ENCODE measurements at places on chromosomes 3 and 15.

DNA sequence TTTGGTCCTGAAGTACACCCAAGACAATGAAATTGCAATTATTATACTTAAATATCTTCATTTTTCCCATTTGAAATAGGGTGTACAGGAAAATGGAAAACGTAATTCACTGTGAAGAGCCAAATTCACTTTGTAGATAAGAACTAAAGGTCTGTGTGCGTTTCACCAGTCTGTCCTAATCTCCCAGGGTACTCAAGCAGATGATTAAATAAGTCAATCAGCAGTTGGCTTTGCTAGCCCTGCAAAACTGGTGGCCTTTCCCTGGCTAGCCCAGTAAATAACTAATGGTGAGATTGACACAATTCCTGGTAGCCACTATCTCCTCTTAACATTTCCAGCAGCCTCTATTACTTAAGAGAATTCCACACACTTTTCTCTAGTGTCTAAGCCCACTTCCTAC is 389.3 kb downstream of the TBL1XR1 start:
- no peak for DNase-seq

- DNase-seq, result peak; percentile 14
These were observed 681 bp downstream of the PIK3CB start for GRCh38 chr3:138833899-138834595.

GRCh38 chr15:93291380-93291779 is 202.4 kb upstream of the RGMA start:
- DNase-seq, result no peak

GRCh38 chr15:60214201-60214600 is 183.6 kb downstream of the ANXA2 start:
- DNase-seq, result no peak

- DNase-seq, result no peak
These were observed 11.1 kb downstream of the ISG20 start for GRCh38 chr15:88649753-88650551.

DNA sequence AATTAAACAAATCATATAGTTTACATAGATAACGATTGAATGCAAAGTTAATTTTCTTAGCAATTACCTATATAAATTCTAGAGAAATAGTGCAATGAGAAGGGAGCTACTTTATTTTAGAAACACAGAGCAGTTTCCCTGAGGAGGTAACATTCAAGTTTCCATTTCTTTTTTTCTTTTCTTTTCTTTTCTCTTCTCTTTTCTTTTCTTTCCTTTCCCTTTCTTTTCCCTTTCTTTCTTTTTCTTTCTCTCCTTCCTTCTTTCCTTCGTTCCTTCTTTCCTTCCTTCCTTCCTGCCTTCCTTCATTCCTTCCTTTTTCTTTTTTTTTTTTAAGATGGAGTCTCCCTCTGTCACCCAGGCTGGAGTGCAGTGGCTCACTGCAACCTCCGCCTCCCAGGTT is 417.3 kb downstream of the NLGN1 start:
- DNase-seq, result no peak

DNA sequence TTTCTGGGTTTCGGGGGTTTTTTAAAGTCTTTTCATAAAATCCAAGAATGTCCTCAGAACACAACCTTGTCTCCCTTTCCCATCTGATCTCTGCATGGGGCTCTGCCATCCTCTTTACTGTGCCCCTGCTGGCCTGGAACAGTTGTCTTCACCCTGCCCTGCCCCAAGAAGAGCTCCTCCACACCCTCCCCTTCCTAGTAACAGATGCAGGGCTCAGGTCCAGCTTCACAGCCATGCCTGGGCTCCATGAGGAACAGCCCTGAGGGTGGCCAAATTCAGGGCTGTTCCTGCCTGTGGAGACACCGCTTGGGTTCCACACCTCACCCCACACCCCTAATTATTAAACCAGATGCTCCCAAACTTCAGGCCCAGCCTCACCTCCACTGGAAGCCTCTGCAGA is 12.9 kb upstream of the ULK3 start:
- DNase-seq, result no peak

DNA sequence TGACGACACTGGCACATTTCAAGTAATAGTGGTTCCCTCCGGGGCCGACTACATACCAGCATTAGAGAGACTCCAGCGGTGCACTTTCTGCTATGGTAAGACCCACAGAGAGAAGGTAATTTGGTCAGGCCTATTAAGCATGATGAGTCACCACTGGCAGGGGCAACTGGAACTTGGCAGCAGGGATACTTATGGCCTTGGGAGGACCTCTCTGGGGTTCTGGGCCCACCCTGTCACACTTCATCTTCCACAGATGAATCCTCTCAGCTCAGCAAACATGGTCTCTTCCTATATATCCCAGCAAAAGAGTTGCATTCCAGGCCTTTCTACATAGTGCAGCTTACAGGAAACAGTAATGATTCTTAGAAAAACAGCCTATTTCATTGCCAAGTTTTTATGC is 88.0 kb downstream of the PIK3R4 start:
- no peak for DNase-seq

DNA sequence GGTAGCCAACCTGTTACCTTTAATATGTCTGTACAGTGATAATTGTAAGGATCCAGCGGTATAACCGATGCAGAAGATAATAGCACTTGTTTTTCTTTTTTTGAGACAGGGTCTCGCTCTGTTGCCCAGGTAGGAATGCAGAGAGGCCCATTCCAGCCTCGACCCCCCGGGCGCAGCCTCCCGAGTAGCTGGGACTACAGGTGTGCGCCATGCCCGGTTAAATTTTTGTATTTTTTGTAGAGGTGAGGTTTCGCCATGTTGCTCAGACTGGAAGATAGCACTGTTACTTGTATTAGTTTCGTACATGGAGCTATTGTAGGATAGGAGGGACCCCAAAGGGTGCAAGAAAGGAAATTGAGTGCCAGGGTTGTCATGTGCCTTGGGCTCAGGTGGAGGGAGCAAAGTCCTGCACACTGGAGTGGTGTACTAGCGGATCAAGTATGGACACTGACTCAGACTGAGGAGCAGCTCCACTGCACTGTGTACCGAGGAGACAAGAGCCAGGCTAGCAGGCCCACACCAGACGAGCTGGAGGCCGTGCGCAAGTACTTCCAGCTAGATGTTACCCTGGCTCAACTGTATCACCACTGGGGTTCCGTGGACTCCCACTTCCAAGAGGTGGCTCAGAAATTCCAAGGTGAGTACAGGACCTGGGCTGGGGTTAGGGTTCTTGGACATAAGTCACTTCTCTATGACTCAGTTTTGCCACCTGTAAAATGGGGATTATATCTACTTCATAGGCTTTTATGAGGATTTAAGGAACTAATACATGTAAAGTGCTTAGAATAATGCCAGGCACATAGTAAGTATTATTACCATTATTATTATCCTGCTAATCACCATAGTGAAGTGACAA is 1.0 kb downstream of the OGG1 start:
- no peak for DNase-seq

GRCh38 chr3:58874795-58875194 is 175.0 kb downstream of the CFAP20DC start:
- no peak for DNase-seq

GRCh38 chr3:113832477-113833164 is 6.0 kb upstream of the GRAMD1C start:
- no peak for DNase-seq

- DNase-seq, result no peak
These were observed 135.4 kb upstream of the CBLB start for GRCh38 chr3:106004137-106004681.

- no peak for DNase-seq
These were observed 17.5 kb downstream of the MYO5C start for GRCh38 chr15:52278135-52278534.

- DNase-seq, result no peak
These were observed 70.2 kb upstream of the WNT7A start for GRCh38 chr3:13950042-13950441.

- DNase-seq, result no peak
These were observed 76.3 kb downstream of the SUCNR1 start for GRCh38 chr3:151949706-151950105.

DNA sequence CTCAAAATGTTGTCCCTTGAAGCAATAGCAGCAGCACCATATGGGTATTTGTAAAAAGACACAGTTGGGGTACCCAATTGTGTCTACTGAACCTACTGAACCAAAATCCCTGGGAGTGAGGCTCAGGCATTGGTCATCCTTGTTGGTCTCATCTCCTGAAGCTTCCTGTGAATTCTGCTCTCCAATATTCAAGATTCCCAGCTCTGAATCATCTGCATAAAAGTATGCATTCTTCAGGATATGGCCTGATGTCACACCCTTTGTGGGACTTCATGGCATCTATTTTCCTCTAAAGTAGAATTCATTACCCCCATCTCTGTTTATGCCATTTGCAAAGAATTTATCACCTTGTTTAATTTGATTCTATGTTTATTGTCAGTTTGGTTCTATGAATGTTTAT is 13.3 kb upstream of the PTX3 start:
- no peak for DNase-seq

DNA sequence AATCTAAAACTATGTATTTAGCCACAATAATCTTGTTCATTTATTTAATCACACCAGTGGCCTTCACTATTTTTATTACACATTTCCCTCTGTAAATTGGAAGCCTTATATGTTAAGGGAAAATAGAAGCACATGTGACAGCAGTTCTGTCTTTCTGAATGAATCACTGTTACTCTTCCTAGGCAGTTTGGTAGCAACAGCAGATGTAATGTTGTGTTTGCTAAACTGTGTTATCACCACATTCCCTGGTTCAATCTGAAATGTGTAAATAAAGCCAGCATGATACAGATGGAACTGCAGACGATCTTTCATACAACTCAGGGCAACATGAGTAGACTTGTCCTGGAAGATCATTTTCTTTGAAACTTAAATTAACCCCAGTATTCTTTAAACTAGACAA is 220.1 kb downstream of the MCTP2 start:
- no peak for DNase-seq

- DNase-seq, result no peak
These were observed 13.7 kb upstream of the SEMA3B start for GRCh38 chr3:50255251-50255615.

- DNase-seq, result no peak
These were observed 631 bp upstream of the CNBP start for GRCh38 chr3:129184396-129184657.

DNA sequence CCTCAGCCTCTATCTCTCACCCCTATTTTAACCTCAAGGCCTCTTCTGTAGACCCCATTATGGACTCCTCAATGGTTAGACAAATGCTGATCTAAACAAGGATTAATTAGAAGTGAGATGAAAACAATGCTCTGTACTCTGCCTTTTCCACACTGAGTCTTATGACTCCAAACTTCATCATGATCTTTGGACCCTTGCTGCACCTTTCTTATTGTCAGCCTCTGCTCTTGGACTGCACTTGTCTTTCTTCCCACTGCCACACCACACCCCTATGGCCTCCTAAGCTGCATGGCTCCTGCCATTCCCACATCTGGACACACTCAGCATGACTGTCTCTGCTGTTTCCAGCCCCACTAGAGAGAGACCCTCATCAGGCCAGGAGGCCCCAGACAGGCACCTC is 348.2 kb downstream of the RORA start:
- DNase-seq, result no peak

GRCh38 chr15:101445562-101446517 is 43.7 kb downstream of the PCSK6 start:
- DNase-seq, result no peak

- DNase-seq, result no peak
These were observed 4.1 kb downstream of the TF start for GRCh38 chr3:133750259-133750656.

DNA sequence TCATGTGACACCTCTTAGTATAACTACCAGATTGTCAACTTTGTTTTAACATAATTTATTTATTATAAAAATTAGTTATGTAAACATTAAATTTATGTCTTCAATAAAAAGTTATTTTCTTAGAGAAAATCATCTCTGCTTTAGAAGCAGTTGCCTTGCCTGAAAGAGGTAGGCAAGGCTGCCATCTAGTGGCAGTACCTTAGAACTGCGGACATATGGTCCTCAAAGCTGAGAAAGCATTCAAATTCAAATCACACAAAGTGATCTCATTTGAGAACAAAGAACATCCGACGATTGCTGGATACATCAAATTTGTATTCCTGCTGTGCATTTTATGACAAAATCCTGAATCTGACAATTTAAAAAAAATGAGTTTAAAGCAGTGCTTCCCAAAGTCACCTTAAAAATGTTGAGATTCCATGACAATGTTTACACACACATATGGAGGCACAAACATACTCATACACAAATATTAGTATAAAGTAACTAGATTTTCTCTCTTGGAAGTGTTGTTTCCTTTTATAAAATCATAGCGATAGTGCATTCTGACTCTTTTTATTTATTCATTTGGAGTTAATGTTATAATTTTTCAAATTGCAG is 617.4 kb downstream of the CADM2 start:
- DNase-seq, result peak; percentile 2

DNA sequence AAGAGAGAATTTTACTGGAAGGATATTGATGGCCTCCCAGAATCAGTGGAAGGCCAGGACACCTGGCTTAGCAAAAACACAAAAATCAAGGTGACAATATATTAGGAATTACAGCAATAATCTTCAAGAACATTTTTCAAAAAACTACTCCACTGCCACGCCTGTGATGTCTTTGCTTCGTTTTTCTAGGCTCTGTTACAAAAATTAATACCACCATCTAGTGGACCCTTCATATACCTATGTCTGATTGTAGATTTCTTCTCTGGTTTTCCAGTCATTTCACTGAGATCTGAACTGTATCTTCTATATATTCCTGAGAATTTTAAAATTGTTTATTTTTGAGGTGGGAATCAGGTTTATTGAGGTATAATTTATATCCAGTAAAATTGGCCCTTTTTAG is 5.6 kb upstream of the SLC33A1 start:
- DNase-seq, result no peak

GRCh38 chr3:172704001-172704400 is 6.9 kb downstream of the NCEH1 start:
- no peak for DNase-seq
